ENCODE measurements at places on chromosomes 12 and 14.

DNA sequence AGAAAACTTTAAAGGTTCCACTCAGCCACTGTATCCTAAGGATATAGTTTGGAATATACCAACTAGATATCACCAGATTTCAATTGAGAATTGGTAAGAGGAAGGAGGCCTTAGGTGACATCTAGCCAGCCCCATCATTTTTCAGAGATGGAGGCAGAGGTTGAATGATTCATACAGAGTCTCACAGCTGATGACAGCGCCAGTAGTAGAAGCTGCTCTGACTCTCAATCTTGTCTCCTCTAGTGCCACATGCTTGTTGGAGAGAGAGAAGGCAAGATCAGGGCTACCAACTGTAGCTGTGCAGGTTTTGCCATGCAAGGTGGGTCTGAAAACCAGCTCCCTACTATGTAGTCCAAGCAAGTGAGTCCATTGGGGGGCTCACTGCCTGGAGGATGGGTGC is 6.1 kb downstream of the FRMD6 start:
- H3K4me1 ChIP-seq, result peaks cover 18% of the 10 kb centered on the region
- no peak overlapping the region for H3K27ac ChIP-seq
- H3K27me3 ChIP-seq, result no peaks in the 10 kb centered on the region
- no peaks in the 10 kb centered on the region for H3K36me3 ChIP-seq

DNA sequence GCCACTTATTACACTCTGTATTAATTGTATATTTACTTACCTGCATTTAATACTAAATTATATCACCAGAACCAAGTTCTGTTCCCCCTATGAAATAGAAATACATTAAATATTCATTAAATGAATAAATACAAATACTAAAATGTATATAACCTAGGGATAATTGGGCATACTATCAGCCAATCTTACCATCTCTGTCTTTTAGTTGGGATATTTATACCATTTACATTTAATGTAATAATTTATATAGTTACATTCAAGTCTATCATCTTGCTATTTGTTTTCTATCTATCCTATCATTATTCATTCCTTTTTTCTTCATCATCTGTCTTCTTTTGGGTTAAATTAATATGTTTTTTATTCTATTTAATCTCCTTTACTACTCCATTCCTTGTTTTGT is 4.1 kb upstream of the ADAMTS20 start:
- no peaks in the 10 kb centered on the region for H3K27me3 ChIP-seq
- no peak overlapping the region for H3K27ac ChIP-seq
- no peaks in the 10 kb centered on the region for H3K4me1 ChIP-seq
- no peaks in the 10 kb centered on the region for H3K36me3 ChIP-seq
- H3K4me3 ChIP-seq, result no peak overlapping the region
- no peak for DNase-seq

- no peak for DNase-seq
- H3K36me3 ChIP-seq, result no peaks in the 10 kb centered on the region
- no peaks in the 10 kb centered on the region for H3K4me1 ChIP-seq
- no peaks in the 10 kb centered on the region for H3K27me3 ChIP-seq
- no peak overlapping the region for H3K4me3 ChIP-seq
- H3K27ac ChIP-seq, result no peak overlapping the region
These were observed 58.9 kb downstream of the USP15 start for GRCh38 chr12:62319058-62319457.

- no peak overlapping the region for H3K4me3 ChIP-seq
- no peaks in the 10 kb centered on the region for H3K36me3 ChIP-seq
- DNase-seq, result no peak
- H3K27ac ChIP-seq, result no peak overlapping the region
- no peaks in the 10 kb centered on the region for H3K27me3 ChIP-seq
- no peaks in the 10 kb centered on the region for H3K4me1 ChIP-seq
These were observed 53.0 kb upstream of the KITLG start for GRCh38 chr12:88633312-88633711.

DNA sequence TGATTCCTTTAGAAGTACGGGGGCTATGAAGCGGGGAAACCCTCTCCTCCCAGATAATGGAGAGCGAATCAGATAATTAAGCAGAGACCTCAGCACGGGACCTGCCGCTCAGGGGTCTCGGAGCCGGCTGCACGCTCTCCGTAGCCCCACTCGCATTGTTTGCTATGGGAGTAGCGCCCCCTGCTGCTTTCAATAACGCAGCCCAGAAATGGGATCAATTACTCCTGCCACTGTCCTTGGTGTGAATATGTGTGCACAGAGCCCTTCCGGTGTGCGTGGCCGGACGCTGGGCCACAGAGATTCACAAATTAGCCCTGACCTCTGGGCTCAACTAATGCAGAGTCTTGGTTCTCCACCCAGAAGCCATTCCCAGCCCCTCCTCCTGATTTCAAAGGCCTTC is 76.4 kb upstream of the TMEM132C start:
- H3K27ac ChIP-seq, result no peak overlapping the region
- H3K4me3 ChIP-seq, result no peak overlapping the region
- H3K4me1 ChIP-seq, result no peaks in the 10 kb centered on the region
- no peaks in the 10 kb centered on the region for H3K27me3 ChIP-seq
- DNase-seq, result no peak
